Pancreas (tissue), 10 donors: ENCODE measurements at places on chromosomes 5 and 9. TPM values are rescaled to one million over a fixed set of nuclear protein-coding genes. Genes with fewer than 3 reads are reported as not detected.

- DNase-seq: no peak
Measured at GRCh38 chr5:109399092-109399759, 10.5 kb downstream of the PJA2 start.

- DNase-seq: peak; percentile 53
Measured at GRCh38 chr5:180670586-180671359, 21.4 kb upstream of the FLT4 start.

DNA sequence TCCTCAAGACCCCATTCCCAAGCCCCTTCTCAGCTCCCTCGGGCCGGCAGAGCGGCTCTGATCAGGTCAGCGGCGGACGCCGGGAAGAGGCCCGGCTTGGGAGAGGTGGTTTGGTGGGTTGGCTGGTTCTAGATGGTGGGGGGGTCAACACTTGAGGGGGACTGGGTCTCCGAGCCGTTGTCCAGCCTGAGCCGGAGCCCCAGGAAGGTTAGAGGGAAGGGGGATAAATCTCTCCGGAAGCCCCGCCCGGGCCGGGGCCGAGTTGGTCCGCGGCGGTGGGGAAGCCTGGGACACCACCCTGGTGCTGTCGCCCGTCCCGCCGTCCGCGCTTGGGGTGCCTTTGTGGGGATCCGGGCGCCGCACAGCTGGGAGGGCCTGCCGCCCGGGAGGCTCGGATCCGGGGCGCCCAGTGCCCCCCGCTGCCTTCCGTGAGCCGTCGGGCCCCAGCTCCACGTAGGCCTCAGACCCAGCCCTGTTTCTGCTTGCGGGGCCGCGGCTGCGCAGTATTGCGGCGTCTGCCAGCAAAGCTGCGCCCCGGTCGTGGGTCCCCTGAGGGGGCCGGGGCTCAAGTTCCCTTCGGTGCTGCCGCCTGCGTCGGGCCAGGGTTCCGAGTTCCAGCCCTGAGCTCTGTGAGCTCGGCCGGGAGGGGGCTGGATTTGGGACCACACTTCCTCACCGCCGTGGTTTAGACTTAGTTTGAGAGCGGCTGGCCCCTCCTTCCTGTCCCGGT is 542 bp upstream of the TRIM52 start:
- peak; percentile 68 for DNase-seq

- DNase-seq: no peak
Measured at GRCh38 chr5:10913841-10914240, 152.8 kb upstream of the DAP start.

DNA sequence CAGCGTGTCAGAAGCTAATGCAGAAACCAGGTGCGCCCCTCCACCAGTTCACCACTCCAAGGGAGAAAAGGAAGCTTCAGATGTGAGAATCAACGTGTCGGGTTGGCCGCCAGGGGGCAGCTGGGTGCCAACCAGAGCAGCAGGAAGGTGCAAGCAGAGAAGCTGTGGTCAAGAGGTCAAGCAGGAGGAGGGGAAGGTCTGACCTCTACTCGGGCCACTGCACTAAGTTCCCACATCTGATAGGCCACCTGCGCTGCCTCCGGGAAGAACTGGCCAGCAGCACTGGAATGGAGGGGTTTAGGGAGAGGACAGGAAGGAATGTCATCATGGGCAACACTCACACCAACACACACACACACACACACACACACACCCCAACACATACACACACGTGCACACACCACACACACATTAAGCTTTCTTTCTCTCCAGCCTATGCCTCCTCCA is 31.4 kb downstream of the ANXA6 start:
- peak; percentile 56 for DNase-seq

DNA sequence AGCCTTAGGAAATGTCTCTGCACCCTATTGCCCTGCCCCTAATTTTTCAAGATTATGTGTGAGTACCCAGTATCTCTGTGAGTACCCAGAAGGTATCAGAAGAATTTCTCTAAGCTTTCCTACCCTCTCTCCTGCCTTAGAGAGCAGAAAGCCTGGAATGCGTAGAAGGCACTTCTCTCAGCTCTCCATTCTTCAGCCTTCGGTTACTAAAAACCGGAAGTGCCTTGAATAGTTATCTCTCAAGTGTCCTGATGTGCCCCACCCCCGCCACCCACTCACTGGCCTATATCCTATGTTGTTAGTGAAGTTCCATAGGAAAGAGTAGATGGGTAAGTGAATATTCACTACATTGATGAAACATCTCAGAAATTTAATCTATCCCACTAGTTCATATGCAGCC is 210.7 kb upstream of the CDH10 start:
- no peak for DNase-seq

DNA sequence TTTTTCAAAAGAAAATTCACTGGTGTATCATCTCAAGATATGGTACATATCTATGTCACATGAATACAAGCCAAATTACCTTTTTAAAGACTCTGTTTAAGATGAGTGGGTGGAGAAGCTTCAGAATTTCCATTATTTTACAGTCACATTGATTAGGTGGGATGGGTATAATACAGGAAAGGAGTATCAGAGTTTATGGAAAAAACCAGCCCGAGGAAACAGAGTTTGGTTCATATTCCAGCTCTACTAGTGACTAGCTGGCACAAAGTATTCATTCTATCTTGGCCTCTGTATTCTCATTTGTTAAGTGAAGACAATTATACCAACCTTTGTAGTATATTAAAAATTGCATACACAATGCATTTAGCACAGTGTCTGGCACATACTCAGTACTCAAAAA is 46.5 kb upstream of the CDK5RAP2 start:
- no peak for DNase-seq

GRCh38 chr5:119341452-119342349 is 14.1 kb upstream of the TNFAIP8 start:
- DNase-seq: no peak

DNA sequence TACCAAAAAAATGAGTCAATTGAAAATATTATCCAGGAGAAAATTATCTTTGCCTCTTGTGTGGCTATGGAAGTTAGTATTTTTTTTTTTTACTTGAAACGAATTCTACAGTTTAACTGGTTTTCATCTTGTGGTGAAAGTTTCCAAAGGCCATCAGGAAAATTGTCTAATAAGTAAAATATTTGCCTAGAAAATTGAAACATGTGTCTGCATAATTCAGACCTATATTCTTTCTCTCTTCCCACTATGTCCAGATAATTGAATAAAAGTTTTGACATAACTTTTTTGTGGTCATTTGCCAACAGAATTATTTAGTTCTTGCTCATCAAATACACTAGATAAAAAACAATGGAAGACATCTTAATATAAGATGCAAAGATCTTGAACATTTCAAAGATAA is 321.5 kb upstream of the RPS23 start:
- DNase-seq: no peak

DNA sequence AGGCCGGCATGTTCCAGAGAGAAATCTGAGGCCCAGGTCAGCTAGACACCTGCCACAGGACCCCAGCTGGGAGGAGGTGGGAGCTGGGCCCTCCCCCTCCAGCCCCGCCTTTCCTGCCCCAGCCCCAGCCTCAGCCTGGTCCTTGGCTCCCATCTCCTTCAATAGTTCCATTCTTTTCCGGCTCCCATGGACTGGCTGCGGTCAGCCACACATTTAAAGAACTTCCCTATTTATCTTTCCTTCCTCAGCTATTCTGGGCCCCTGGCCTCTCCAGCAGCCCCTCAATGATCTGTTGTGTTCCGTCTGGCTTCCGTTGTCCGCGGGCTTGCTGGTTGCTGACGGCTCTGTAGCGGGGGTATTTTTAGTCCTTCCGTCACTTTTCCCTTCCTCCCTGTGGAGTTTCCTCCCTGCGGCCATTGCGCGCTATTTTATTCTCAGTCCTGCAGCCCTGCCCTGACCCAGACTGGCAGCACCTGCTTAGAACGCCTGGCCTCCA is 73.8 kb downstream of the AMBP start:
- no peak for DNase-seq

NPR3 gene
- total RNA-seq: 1.3 TPM

IL31RA gene
- 0.32 TPM for total RNA-seq
